Esophagus squamous epithelium (tissue), 5 donors: ENCODE measurements at places on chromosomes 5 and 9.

GRCh38 chr9:127281891-127282290 lies 17.3 kb downstream of the GARNL3 start:
- DNase-seq: no peak

DNA sequence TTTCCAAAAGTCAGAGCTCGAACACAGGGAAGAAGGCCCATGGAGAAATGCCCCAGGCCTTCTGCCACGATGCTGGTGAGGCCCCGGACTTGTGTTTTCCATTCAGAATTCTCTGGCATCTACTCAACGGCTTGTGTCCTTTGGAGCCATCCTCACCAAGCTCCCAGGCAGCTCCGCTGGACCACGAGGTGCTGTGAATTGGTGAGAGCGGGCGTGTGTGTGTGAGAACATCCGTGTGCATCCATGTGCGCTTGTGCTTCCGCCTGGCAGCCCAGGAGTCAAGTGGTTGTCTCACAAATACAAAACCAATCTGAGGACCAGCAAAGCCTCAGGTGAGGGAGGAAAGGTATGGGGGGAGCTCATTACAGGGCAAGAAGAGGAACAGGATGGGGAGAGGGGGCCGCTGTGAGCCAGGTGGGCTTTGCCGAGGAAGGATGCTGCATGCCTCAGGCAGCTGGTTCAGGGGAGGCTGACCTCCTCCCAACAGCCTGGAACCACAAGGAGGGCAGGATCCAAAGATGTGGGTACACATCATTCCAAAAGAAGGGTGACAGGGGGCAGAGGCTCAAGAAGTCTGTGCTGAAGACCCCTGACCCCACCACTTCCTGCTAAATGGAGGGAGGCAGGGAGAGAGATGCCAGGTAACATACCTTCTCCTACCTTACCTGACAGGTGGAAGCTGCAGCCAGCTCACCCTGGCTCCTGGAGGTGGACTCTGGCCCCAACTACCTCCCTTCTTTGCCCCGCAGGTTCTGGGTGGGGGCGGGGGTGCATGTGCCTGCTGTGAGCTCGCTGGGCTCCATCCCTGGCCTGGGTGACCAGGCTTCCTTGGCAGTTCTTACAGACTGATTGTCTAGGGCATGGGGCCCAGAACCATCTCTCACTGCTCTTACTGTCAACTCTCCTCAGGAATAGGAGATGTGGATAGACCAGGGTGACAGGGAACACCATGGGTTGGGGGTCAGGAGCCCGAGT lies 196.3 kb downstream of the PAX5 start:
- DNase-seq: no peak

- DNase-seq: no peak
These were observed 101.6 kb downstream of the FBXW11 start for GRCh38 chr5:171904886-171905285.

GRCh38 chr9:123044586-123044985 lies 11.1 kb downstream of the GPR21 start:
- no peak for DNase-seq

GRCh38 chr5:18744441-18744840 lies 1110.2 kb downstream of the TAF11L14 start:
- DNase-seq: no peak

DNA sequence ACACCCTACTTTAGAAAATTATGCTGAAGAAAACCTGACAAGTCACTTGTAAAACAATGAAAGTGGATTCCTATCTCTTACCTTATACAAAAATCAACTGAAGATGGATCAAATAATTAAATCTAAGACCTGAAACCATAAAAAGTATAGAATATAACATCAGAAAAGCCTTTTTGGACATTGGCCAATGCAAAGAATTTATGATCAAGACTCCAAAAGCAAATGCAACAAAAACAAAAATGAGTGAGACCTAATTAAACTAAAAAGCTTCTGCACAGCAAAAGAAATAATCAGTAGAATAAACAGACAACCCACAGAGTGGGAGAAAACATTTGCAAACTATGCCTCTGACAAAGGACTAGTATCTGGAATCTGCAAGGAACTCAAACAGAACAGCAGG lies 303.0 kb upstream of the CDH9 start:
- no peak for DNase-seq

GRCh38 chr9:129102791-129103594 lies 7.6 kb downstream of the CRAT start:
- DNase-seq: no peak

- DNase-seq: no peak
These were observed 87.0 kb downstream of the SMIM23 start for GRCh38 chr5:171872666-171873065.

DNA sequence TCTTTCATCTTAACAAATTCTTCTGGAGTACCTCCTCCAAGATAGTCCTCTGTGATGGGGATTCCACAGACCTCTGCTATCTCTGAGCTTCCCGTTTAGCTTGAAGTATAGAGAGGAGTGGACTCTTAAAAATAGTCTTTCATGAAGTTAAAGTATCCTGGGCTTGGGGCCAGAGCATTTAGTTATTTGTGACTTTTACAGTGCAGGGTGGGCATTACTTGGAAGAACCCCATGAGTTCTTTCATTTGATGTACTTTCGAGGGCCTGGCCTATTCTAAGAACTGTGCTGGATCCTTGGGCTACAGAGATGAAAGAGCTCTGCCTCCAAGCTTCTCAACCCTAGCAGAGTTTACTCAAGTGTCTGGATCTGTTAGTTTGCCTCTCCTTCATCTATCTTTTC lies 131.5 kb downstream of the ZSWIM6 start:
- no peak for DNase-seq

- no peak for DNase-seq
These were observed 166.3 kb upstream of the ZNF608 start for GRCh38 chr5:124912638-124913328.

GRCh38 chr9:37574241-37574721 lies 1.9 kb downstream of the FBXO10 start:
- no peak for DNase-seq

- DNase-seq: no peak
These were observed 144.1 kb upstream of the ACOT12 start for GRCh38 chr5:81537905-81538547.

GRCh38 chr9:119803679-119804078 lies 434.4 kb upstream of the BRINP1 start:
- DNase-seq: no peak

- DNase-seq: no peak
These were observed 103.6 kb downstream of the HSPA4 start for GRCh38 chr5:133155326-133155969.

DNA sequence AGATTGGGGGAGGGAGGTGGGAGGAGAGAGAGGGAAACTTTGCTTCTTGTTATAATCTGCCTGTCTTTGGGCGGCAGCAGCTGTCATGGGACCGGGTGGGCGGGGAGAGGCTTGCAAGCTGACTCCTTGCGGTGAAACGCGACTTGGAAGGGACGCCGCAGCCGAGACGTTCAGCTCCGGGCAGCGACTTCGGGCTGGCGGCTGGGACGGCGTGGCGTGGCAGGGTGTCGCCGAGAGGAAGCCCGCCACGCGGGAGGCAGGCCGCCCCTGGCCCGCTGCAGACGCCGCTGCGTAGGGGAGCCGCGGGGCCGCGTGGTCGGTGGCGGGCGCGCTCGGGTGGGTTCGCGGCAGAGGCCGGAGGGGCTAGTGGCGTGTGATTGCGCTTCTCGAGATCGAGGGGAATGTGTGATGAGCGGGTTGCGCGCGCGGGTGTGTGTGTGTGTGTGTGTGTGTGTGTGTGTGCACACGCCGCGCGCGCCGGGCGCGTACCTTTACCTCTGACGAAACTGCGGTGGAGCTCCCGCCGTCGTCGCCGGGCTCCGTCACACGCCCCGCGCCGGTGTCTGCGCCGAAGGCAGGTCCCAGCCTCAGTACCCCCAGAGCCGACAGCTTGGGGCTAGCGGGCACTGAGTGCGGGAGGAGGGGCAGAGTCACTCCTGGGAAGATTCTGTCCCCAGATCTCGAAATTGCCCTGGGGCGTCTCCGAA lies 1.7 kb downstream of the PPARGC1B start:
- peak; percentile 62 for DNase-seq

DNA sequence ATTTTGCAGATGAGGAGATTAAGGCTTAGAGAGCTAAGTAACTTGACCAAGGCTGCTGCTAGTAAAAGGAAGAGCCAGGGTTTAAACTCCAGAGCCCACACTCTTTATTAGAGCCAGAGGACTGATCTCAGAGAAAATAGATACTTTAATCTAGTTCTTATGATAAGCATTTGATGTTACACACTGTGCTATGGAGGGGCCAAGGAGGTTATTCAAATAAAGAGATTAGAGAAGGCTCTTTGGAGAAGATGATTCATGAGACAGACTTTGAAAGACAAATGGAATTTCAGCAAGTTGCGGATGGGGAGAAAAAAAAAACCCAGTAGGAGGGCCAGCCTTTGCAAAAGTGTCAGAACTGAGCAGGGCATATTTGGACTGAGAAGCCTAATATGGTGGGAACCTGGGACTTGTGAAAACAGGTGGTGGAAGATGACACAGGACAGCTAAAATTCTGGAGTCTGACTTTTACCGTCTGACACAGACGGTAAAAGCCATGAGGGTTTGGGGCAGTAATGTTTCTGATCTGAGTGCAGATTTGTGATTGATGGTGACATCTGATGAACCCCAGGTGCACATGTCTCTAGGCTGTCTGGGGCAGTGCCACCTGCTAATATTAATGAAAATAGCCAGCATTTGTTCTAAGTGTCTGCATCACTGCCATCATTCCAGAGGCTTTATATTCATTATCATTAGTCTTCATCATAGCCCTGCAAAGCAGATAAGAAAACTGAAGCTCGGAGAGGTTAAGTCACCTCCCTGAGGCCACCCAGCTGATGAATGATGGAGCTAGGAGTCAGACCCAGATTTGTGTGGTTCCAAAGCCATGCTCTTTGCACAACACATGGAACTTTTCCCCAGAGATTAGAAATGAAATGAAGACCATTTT lies 65.3 kb upstream of the CXCL14 start:
- DNase-seq: no peak

GRCh38 chr5:68922172-68922987 lies 171.4 kb upstream of the SLC30A5 start:
- no peak for DNase-seq

- DNase-seq: no peak
These were observed 105.2 kb downstream of the DPYSL3 start for GRCh38 chr5:147404706-147405105.

- no peak for DNase-seq
These were observed 5.4 kb downstream of the ELL2 start for GRCh38 chr5:95956021-95956899.

- no peak for DNase-seq
These were observed 229.6 kb downstream of the TMEM167A start for GRCh38 chr5:82847562-82847961.

- DNase-seq: no peak
These were observed 3.7 kb upstream of the PAPPA start for GRCh38 chr9:116149844-116150243.

GRCh38 chr9:88953381-88954029 lies 37.8 kb upstream of the S1PR3 start:
- DNase-seq: no peak

GRCh38 chr9:71746758-71747125 lies 21.6 kb downstream of the CEMIP2 start:
- no peak for DNase-seq

GRCh38 chr9:93588641-93589609 lies 12.5 kb downstream of the PHF2 start:
- no peak for DNase-seq

GRCh38 chr9:99852617-99853016 lies 30.9 kb downstream of the NR4A3 start:
- no peak for DNase-seq

GRCh38 chr5:155947394-155948062 lies 379.4 kb upstream of the SGCD start:
- DNase-seq: no peak

DNA sequence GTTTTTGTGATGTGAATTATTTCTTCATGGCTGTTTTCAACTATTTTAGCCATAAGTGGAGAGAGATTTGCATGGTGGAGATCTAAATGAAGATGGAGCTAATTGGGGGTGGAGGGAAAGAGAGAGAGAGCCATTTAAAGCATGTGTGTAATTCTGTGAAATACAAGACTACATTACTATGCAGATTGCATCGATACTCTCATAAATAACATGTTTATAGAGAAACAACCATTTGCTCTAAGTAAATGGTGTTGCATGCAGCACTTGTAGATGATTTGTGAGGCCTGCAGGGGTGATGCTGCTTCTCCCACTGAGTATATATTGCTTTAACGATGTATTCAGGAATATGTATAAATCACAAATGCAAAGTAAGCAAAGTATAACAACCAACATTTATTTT lies 270.2 kb upstream of the RIOK2 start:
- DNase-seq: no peak

DNA sequence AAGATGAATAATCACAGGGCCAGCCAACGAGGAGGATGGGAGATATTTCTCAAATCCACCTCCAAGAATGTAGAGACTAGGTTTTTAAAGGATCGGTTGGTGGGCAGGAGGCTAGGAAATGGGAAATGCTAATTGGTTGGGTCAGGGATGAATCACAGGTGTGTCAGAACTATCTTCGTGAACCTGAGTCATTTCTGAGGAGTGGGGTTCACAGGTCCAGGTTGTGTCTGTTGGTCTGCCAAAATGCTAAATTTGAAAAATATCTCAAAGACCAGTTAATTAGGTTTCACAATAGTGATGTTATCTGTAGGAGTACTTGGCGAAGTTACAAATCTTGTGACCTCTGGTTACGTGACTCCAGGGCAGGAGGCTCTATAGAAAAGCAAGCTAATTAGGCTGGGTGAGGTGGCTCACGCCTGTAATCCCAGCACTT lies 2.6 kb upstream of the PLAA start:
- no peak for DNase-seq

DNA sequence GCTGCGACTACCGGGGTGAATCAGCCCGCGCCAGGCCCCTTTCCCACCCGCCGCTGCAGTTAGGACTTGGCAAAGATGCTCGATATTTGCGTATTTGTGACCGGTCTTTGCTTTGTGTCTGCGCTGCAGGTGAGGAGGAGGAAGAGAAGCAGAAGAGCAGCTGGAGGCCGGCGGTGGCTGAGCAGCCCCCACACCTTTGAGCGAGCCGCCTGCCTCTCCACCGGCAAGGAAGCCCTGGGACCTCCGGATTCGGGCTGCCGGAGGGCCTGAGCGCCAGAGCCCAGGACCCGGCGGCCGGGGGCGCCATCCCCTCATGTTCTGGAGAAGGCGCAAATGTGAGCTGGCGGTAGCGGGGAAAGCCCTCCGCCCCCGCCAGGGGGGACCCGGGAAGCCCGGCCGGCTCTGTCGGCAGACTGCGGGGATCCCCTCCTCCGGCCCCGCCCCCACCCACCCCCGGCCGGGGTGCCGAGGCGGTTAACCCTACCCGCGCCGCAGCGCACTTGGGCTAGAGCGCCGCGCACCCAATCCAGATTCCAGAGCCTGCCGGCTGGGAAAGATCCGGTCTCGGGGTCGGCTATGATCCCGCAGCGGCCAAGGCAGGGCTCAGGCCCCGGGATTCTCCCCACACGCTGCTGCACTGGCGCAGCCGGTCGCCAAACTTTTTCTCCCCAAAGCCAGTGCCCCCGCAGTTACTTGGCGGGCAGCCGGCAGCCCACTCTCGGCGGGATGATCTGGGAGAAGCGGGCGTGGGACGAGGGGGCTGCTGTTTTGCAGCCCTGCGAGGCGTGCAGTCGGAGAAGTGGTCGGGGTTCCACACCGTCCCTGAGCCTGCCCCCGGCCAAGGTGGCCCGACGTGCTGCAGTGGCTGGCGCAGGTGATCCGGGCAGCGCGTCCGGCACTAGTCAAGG lies 800 bp upstream of the KCNN2 start:
- DNase-seq: no peak

GRCh38 chr5:168184103-168184502 lies 107.3 kb upstream of the WWC1 start:
- DNase-seq: no peak

- no peak for DNase-seq
These were observed 162.7 kb upstream of the NFIL3 start for GRCh38 chr9:91586282-91586681.
